A549 treated with AZD2906 at 1 μM for 4 hours (cell line): ENCODE measurements at places on chromosomes 5 and 9. TPM values are rescaled to one million over a fixed set of nuclear protein-coding genes. Genes with fewer than 3 reads are reported as not detected.

The LMX1B gene
- 1.1 to 1.5 TPM (median 1.3 TPM) in 5 replicates for total RNA-seq

The HTR4 gene
- not detected in 5 replicates for total RNA-seq

The LURAP1L gene
- total RNA-seq, result 23.7 to 28.8 TPM (median 26.7 TPM) in 5 replicates

The FIBCD1 gene
- 14.3 to 27.2 TPM (median 25.1 TPM) in 5 replicates for total RNA-seq

The TLX3 gene
- not detected in 5 replicates for total RNA-seq

The SH3GL2 gene
- total RNA-seq, result 0.06 to 0.41 TPM (median 0.07 TPM) in 5 replicates

The PCDHGA3 gene
- total RNA-seq, result 0.02 to 0.03 TPM in 2 of 5 replicates, not detected in the others

The CDC20B gene
- 0.03 to 0.10 TPM (median 0.07 TPM) in 5 replicates for total RNA-seq

The APBB3 gene
- total RNA-seq, result 3.6 to 7.1 TPM (median 5.5 TPM) in 5 replicates

The GLRA1 gene
- not detected in 5 replicates for total RNA-seq

The AIF1L gene
- 1.8 to 2.0 TPM (median 2.0 TPM) in 5 replicates for total RNA-seq

The FAM174A gene
- total RNA-seq, result 12.0 to 15.6 TPM (median 14.0 TPM) in 5 replicates

The INSL4 gene
- total RNA-seq, result 14.4 to 17.2 TPM (median 16.2 TPM) in 5 replicates

The ANKRD55 gene
- 0.06 TPM in 1 of 5 replicates, not detected in the others for total RNA-seq

The GPRIN1 gene
- total RNA-seq, result 8.2 to 9.6 TPM (median 9.2 TPM) in 5 replicates

The KIF20A gene
- 36.3 to 47.1 TPM (median 41.8 TPM) in 5 replicates for total RNA-seq

The BARHL1 gene
- total RNA-seq, result 0.02 to 0.03 TPM in 2 of 5 replicates, not detected in the others

The C9orf50 gene
- 0.08 to 0.16 TPM in 2 of 5 replicates, not detected in the others for total RNA-seq

The TMOD1 gene
- total RNA-seq, result 1.3 to 2.0 TPM (median 1.6 TPM) in 5 replicates

The RNF224 gene
- total RNA-seq, result 0.12 to 0.38 TPM (median 0.25 TPM) in 5 replicates

The RNF183 gene
- 0.10 to 0.19 TPM in 2 of 5 replicates, not detected in the others for total RNA-seq

The ZNF366 gene
- not detected in 5 replicates for total RNA-seq

The OR1Q1 gene
- total RNA-seq, result 0.07 TPM in 1 of 5 replicates, not detected in the others

The ADAMTS2 gene
- total RNA-seq, result 0.03 to 0.15 TPM (median 0.08 TPM) in 5 replicates

The CAMK4 gene
- total RNA-seq, result 0.01 to 0.16 TPM (median 0.07 TPM) in 5 replicates

The NUP214 gene
- total RNA-seq, result 23.0 to 25.5 TPM (median 24.3 TPM) in 5 replicates

The GPR150 gene
- 0.07 to 0.20 TPM (median 0.13 TPM) in 5 replicates for total RNA-seq

The GGTA1 gene
- not detected in 5 replicates for total RNA-seq

The ZFP37 gene
- 1.4 to 2.4 TPM (median 1.7 TPM) in 5 replicates for total RNA-seq

The GBGT1 gene
- total RNA-seq, result 1.4 to 2.6 TPM (median 2.0 TPM) in 5 replicates

The TRIM7 gene
- total RNA-seq, result 25.9 to 43.9 TPM (median 40.4 TPM) in 5 replicates

The ITK gene
- 0.05 to 0.32 TPM (median 0.08 TPM) in 5 replicates for total RNA-seq

The ANKDD1B gene
- total RNA-seq, result 0.03 to 0.09 TPM in 2 of 5 replicates, not detected in the others

The SPINK6 gene
- 0.28 to 0.75 TPM (median 0.36 TPM) in 5 replicates for total RNA-seq

The SLCO6A1 gene
- not detected in 5 replicates for total RNA-seq

The PAX5 gene
- total RNA-seq, result 0.01 to 0.09 TPM (median 0.03 TPM) in 5 replicates

The SPATA31A3 gene
- not detected in 5 replicates for total RNA-seq
